ENCODE measurements at places on chromosomes 11 and 22. TPM values are rescaled to one million over a fixed set of nuclear protein-coding genes. Genes with fewer than 3 reads are reported as not detected.
A peak's percentile ranks its signal among the peaks of the same experiment; 100 is the strongest.

- no peak for DNase-seq
Measured at GRCh38 chr11:33697997-33698396, 2.6 kb downstream of the C11orf91 start.

GRCh38 chr11:78420796-78421209 lies 3.2 kb upstream of the GAB2 start:
- DNase-seq = no peak

GRCh38 chr11:113242767-113243397 lies 71.5 kb upstream of the TTC12 start:
- DNase-seq = no peak

DNA sequence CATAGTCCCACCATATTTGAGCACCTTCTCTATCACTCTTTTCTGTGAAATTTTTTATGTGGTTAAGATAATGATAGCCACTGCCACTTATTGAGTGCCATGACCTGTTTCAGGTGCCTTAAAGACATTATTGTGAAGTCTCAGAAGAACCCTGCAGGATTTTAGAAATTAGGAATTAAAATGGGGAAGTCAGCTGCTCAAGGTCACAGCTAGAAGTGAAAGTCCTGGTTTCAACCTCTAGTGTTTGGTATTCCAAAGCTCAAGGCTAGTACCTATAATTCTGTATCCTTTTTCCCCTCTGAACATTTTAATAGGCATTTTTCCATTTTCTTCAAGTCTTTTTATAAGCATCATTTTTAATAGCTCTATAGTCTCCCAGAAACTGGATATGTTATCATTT lies 9.0 kb upstream of the RRM1 start:
- DNase-seq = no peak

DNA sequence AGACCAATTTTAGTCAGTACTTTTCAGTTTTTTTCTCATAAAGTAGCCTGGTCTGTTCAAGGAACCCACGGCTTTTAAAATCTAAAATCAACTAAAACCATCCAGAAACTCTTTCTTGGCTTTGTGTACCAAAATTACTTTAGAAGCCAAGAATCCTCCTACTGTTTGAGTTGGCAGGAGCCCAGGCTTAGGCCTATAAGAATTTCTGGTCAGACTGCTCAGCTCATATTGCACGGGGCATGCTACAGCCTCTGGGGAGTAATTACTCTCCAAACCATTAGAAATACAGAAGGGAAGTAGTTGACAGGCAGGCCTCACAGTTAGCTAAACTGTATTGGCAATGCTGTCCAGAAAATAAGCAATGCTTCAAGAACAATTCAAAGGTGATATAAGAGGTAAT lies 1862.9 kb upstream of the RAG2 start:
- no peak for DNase-seq

DNA sequence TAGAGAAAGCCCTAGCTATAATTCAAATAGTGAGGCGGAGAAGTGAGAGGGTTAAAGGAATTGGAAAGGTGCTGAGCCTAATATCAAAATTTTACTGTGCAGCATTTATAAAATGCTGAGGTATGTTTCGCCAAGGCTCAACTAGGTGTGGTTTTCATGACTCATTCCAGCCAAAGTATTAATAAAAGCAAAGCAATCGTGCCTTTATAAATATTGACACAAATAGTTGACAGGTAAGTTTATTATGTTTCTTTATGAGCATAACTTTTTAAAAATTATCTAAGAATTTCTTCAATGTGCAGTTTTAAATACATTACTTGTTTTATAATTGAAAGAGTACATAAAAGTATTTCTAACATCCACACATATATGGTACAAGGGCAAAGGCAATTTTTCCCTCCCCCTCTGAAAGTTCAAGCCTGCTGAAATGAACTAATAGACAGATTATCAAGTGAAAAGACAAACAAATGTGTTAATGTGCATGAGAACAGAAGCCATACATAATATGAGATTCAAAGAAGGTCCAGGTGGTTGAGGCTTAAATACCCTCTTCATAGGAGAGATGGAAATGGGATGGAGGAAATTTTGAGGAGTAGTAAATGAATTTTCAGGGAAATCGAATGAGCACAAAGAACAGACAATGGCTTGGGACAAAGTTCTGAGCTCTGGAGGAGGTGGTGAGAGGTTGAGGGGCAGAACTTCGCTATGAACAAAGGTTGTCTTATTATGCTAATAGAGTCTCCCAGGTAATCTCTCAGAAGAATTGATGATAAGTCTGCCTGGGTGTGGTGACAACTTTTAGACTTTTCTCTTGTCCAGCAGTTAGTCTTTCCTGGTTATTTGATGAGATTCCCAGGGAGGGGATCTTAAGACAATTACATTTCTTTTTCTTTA lies 326.5 kb downstream of the BUD13 start:
- DNase-seq = no peak

- no peak for DNase-seq
Measured at GRCh38 chr11:6127881-6128280, 20.4 kb downstream of the OR56B4 start.

GRCh38 chr22:20203552-20204201 lies 52.8 kb upstream of the CCDC188 start:
- peak; percentile 25 for DNase-seq

- DNase-seq = peak; percentile 20
Measured at GRCh38 chr11:5380740-5381342, 2.8 kb upstream of the OR51M1 start.

Gene OR56A5
- total RNA-seq = not detected

Gene RGL4
- total RNA-seq = not detected

Gene APOA4
- total RNA-seq = not detected
